Globus pallidus (tissue), 1 donor: ENCODE measurements at places on chromosomes 4 and X.

DNA sequence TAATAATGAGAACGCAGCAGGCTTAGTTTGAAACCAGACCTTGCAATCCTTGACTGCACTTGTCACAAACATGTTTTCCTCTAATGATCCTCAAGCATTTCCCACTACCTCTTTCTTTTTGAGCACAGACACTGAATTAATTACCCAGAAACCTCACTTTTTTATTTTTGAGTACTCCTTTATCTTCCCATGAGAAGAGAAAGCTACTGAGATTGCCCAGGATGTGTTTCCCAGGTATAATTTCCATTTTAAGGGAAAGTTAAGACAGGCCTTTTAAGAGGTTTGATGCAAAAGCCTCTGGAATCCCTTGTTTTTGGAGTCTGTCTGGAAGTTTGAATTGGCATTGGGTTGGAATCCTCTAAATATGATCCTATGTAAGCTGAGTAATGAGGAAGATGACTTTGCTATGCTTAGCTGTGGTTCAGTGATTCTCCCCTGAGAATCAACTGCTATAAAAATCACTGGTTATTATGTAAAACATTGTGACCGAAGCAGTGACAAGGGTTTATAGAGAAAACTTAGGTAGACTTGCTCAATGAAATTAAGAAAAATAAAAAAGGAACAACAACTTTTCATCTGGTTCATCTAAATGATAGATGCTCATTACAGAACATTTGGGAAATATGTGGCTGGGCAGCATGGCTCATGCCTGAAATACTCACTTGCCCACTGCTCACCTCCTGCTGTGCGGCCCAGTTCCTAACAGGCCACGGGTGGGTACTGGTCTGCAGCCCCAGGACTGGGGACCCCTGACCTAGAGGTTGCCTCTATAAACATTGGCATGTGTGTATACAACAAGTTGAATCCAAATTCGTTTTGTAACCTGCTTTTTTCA is 10.8 kb upstream of the RHOH start:
- DNase-seq = no peak

- no peak for DNase-seq
These were observed 455.5 kb upstream of the FAM241A start for GRCh38 chr4:111689731-111690130.

DNA sequence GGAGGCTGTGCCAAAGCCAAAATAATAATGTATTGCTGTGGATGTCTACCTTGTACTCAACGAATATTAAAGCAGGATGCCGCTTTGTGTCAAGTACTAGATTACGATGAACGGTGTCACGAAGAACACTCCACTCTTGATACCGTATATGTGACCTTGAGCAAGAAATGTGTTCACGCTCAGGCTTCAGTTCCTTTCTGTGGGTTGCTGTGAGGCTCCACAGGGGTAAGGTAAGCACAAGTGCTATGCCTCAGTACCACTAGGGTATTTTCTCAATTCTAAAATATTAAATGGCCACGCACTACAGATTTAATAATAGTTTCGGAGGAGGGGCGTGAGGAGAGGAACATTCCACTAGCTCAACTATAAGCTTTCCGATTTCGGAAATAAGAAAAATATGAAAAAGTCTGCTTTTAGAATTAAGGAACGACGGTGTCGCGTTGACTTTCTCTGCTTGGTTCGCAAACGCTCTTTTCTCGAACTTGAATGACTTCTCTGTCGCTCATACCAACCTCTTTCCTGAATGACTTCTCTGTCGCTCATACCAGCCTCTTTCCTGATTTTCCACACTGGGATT is 607 bp upstream of the SCOC start:
- DNase-seq = no peak

GRCh38 chr4:22787753-22788375 is 95.1 kb downstream of the GBA3 start:
- DNase-seq = no peak

- peak; percentile 18 for DNase-seq
These were observed 168.7 kb upstream of the GALNTL6 start for GRCh38 chr4:171644430-171645057.

DNA sequence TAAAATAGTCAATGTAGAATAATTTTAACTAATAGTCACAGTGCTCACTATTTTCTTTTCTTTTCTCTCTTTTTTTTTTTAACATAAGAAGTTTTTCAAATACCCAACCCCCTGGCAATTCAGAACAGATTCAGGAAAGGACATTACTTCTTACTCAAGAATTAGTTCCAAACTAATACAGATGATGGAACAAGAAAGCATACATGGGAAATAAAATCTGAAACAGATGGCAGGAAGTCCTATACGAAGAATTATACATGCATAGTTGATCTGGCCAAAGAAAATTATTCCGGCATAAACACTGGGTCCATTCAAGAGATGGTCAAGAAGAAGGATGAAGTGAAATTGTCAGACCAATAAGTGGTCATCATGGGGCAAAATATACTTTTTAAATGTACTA is 614.4 kb upstream of the INTU start:
- no peak for DNase-seq

- DNase-seq = no peak
These were observed 772 bp downstream of the EOLA1 start for GRCh38 chrX:149541521-149542047.

DNA sequence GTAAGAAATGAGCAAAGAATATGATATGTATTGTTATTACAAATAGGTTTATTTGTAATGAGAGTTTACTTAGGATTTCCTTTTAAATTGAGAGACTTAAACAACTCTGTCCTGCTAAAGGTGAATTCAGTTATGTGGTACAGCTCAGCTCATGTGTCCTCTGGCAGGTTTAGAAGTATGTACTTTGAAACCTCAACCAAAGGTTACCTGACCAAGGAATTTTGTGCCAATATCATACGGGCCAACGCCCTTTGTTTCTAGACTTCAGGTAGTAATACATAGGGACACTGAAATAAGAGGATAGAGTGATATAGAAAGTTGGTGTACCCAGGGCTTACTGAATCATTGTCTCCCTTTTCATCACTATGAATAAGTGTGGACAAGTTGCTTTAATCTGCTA is 25.7 kb downstream of the SLAIN2 start:
- DNase-seq = no peak

- no peak for DNase-seq
These were observed 661 bp downstream of the S100P start for GRCh38 chr4:6694177-6694901.
